RPMI8226 (cell line): ENCODE measurements at places on chromosomes 5 and 9.

- no peak for DNase-seq
Measured at GRCh38 chr9:125398243-125398642, 136.6 kb downstream of the GAPVD1 start.

- no peak for DNase-seq
Measured at GRCh38 chr5:6439588-6440550, 8.8 kb upstream of the UBE2QL1 start.

DNA sequence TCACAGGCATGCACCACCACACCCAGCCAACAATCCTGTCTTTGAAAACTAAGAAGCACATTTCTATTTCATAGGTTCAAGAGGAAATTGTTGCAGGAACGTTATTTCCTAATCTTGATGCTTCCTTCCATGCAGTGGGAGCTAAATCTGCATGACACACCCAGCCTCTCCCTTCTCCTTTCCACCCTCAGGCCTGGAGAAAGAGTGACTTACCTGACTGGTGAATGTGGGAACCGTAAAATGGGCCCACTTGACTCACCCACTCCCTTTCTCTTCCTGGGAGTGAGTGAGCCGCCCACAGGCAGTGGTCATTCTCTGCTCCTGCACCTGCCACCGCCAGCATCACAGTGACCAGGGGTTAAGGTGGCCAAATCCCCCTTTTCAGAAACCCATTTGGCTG, 78.2 kb downstream of the C9orf50 start:
- no peak for DNase-seq

DNA sequence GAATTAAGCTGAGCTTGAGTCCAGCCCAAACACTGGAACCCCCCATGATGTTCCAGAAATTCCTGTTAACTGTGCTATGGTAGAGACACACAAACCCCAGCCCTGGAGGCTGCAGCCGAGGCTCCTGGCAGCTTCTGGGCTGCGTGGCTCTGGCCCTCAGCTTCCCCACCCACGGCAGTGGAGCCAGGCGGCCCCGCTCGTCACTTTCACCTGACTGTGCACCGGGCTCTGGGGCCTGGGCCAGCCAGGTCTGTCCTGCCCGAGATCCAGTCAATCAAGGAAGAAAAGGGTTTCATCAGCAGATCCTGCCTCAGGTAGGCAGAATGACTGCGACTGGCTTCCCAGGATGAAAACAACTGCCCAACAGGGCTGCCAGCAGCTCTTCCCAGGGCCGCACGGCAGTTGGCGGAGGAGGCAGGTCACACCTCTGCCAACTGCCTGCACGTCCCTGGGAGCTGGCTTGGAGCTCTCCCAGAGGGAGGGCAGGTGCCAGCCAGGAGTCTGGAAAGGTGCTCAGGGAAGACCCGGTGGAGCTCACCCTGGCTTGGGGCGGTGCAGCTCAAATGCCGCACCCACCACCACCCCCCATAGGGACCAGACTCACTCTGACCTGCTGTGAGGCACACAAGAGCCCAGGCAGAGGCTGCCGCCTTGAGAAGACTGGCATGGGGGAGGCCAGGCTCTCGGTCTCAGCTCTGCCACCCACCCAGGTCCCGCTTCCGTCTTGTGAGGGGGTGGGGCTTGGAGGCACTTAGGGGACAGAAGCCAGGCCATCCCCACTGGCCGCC, 20.7 kb downstream of the BRD3 start:
- DNase-seq: no peak

GRCh38 chr5:135243556-135244285, 155.3 kb downstream of the MACROH2A1 start:
- DNase-seq: no peak

GRCh38 chr9:37622462-37622861, 28.3 kb upstream of the FRMPD1 start:
- DNase-seq: no peak

DNA sequence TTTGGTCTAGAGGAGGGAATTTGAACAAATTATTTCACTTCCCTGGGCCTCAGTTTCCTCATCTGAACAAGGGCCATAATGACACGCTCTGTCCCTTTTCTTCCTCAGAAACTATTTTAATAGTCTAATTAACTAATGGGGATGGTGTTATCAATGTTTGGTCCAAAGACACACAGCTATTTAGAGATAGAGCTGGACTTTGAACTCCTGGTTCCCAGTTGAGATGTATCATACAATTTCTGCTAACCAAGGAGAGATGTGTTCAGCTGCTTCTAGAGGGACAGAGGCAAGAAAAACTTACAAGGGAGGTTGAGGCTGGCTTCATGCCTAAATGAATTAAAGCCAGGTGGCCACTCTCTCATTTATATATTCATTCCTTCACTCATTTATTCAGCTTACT, 90.6 kb upstream of the CLINT1 start:
- no peak for DNase-seq

DNA sequence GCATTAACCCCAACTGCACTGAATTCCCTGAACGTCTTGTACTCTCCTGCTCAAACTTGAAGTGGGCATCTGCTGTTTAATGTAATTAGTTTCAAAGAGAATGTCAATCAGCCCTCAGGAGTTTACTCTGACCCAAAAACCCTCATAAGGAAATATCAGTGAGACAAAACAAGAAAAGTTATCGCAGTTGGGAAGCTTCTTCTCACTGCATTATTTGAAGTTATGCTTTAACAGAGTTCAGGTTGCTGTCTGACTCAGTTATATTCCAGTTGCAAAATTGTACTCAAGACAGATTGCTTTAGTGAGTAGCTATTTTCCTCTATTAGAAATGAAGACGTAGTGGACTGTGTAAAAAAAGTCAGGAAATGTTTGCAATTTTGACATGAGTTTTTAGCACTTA, 52.1 kb downstream of the PPIC start:
- no peak for DNase-seq

GRCh38 chr5:160092514-160092913, 26.7 kb downstream of the PWWP2A start:
- DNase-seq: no peak

GRCh38 chr9:136764301-136764891, at the start of gene LCN15:
Gene LCN15 (minus strand): TSS chr9:136764518. CDS start chr9:136764488, 30 bp downstream.
- no peak for DNase-seq

GRCh38 chr5:143040622-143041021, 270.4 kb downstream of the ARHGAP26 start:
- no peak for DNase-seq

DNA sequence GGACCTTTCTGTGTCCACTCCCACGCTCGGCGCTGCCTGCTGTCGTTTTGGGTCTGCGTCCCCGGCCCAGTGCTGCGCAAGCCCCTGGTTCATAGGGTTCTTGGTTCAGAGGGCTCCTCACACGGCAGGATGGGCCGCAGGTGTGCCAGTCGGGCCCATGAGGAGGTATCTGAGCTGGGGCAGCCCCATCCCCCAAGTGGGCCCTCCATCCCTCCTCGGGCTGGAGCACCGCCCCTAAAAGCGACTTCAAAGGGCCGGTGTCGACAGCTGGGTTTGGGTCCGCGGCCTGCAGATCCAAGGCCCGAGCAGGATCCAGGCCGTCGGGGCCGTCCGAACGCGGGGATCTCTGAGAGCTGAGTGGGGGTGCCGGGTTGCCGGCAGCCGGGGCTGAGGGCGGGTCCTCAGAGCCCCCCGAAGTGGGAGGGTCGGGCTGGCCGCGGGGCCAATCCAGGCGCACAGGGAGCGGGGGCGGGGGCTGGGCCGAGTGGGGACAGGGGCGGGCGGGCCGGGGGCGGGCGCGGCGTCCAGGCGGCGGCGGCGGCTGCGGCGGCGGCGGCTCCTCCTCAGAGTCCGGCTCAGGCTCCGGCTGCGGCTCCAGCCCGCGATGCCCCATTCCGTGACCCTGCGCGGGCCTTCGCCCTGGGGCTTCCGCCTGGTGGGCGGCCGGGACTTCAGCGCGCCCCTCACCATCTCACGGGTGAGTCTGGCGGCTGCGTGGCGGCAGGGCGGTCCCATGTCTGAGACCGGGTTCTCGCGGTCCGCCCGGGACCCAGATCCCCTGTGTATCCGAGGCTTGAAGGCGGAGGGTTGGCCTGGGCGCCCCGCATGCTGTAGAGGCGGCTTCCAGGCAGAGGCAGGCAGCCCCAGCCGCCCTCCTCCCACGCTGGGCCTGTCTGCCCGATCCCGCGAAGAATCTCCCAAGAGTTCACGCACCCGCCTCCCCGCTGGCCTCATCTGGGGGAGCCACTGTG, at the start of gene PDLIM4:
TSS of gene PDLIM4 (plus strand) at position 566 of the 971 bp plus-strand sequence. CDS start at position 605, 39 bp downstream.
- no peak for DNase-seq

- DNase-seq: no peak
Measured at GRCh38 chr9:38423273-38423972, 831 bp downstream of the IGFBPL1 start.

GRCh38 chr5:120533581-120533980, 69.5 kb downstream of the PRR16 start:
- no peak for DNase-seq

GRCh38 chr9:103037508-103038477, 42.7 kb downstream of the CYLC2 start:
- no peak for DNase-seq

DNA sequence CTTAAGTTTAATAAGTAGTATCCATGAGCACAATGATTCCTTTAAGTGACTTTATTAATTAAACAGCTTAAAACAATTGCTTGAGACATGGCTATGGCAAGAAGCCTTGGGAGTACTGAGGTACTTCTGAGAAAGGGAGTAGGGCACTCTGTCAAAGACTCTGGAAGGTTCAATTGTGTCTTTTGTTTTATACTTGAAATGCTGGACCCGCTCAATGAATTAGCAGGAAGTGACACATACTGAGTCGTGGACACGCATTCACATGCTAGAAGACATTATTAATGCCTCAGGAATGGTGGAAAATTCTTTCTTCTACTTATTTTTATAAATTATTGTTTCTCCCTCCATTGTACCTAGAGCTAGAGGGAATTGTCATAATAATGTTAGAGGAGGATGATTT, 347.3 kb upstream of the ZNF608 start:
- no peak for DNase-seq

GRCh38 chr9:79583952-79584654, 12.3 kb downstream of the TLE4 start:
- DNase-seq: peak; percentile 42

- no peak for DNase-seq
Measured at GRCh38 chr9:93860694-93861658, 94.2 kb downstream of the BARX1 start.

GRCh38 chr5:113846941-113847340, 333.4 kb downstream of the YTHDC2 start:
- no peak for DNase-seq

- DNase-seq: peak; percentile 14
Measured at GRCh38 chr5:61139094-61139873, 23.0 kb downstream of the SMIM15 start.

DNA sequence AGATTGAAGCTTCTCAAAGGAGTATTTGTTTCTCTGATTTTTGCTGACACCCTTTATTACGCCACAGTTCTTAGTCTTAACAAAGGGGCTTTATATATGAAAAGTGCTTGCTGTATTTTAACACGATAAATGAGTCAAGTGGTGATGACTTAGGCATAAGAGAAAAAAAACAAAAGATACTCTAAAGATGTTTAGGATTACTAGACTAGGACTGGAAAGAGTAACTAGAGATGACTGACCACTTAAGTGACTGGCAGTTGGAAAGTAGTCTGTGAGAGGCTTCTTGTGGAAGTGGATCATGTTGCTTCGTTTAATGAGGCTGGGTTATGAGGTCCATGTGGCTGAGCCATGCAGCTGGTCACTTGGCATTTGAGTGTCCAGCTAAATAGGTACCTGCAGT, 69.4 kb upstream of the ACTBL2 start:
- no peak for DNase-seq

DNA sequence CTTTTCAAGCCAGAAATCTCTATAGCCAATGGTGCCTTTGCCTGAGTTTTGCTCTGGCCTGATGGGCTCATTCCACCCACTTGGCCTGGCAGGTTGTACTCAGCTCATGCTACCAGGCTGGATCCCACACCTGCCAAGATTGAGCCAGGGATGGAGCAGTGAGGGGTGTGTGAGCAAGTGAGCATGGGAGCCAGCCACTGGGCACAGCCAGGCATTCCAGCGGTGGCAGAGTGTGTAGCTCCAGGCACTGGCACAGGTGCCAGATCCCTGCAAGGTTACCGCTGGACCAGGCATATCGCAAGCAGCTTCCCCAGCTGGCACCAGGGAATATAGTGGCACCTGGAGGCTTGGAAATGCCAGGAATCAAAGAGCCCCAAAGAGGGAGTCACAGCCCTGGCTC, 2395.6 kb upstream of the C9orf72 start:
- no peak for DNase-seq

DNA sequence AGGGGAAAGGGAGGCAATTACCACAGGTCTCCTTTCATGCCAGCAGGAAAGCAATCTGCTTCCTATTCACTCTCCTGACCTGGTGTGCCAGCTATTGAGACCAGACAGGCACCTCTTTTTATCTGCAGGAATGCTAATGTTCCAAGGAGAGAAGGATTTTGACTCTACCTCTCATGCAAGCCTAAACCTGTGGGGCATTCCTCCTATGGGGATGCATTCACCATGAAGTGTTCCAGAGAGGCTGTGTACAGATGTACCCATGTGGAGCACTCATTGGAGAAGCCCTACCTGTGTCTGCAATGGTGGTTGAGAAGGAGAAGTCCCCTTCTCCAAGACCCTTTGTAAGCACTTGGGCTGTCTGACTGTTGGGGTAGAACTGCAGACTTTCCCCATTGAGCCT, 45.4 kb upstream of the EDIL3 start:
- no peak for DNase-seq

DNA sequence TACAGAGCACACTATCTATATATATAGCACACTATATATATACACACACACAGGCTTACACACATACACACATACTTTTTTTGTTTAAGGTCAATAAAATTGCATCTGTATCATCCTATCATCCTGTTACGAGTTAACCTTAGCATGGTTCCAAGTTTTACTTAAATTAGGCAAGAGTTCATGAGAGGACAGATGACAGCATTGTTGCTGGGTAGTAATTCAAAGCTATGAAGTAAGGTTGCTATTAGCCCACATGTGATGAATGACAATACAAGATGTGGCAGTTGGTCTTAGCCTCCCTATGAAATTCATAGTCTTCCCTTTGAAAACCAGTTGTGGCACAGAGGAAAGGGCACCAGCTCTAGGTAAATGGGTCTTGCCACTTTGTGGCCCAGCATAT, 438.1 kb downstream of the ACTL7B start:
- DNase-seq: no peak

GRCh38 chr9:117278020-117278419, 136.8 kb downstream of the ASTN2 start:
- DNase-seq: no peak

DNA sequence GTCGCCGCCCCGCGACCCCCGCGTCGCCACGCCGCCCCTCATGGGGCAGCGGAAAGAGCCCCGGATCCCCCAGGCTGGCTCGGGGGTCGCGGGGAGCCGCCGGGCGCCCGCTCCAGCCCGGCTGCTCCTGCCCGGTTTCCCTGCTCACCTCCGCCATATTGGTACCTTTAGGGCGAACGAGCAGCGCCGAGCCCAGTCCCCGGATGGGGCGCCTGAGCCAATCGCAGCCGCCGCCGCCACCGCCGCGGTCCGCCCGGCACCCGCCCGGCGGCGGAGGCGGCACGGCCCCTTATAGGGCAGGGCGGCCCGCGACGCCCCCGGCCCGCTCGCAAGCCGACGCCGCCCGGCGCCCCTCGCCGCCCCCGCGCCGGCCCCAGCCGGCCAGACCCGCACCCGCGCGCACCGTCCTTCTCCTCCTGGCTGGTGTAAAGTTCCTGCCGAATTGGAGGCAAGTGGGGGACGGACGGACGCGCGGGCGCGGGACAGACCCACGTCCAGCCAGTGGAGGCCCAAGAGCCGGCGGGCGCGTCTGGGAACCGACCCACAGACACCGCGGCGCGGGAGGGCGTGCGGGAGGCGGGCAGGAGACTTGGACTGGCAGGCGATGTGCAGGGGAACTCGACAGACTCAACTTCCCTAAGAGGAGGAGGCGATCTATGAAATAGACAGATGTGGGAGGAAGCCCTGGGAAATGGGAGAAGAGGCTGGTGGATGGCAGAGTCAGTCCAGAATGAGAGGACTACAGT, at the start of gene MIER3:
TSS of gene MIER3 (minus strand) at position 178 of the 746 bp plus-strand sequence. CDS start at position 157, 21 bp downstream.
- DNase-seq: peak; percentile 84
